Testis (tissue), 5 donors: ENCODE measurements at places on chromosomes 12 and 14. TPM values are rescaled to one million over a fixed set of nuclear protein-coding genes. Genes with fewer than 3 reads are reported as not detected.
A peak's percentile ranks its signal among the peaks of the same experiment; 100 is the strongest.

Gene PWP1
- 90.4 TPM for total RNA-seq

Gene MGAT4C
- 5.5 TPM for total RNA-seq

Gene CKB
- total RNA-seq = 1,322 TPM

Gene TAS2R7
- not detected for total RNA-seq

Gene SRGAP1
- total RNA-seq = 47.2 TPM

Gene STXBP6
- 11.3 TPM for total RNA-seq

Gene SLC25A21
- total RNA-seq = 13.6 TPM

Gene TSPAN19
- total RNA-seq = 1.8 TPM

Gene KRT3
- total RNA-seq = not detected

Gene SMIM41
- 15.6 TPM for total RNA-seq

Gene NDRG2
- total RNA-seq = 98.4 TPM

- DNase-seq = peak; percentile 89
These were observed at the start of gene ATN1 for GRCh38 chr12:6927379-6928021. Gene ATN1, plus strand, starts transcription at chr12:6927959. Its CDS starts 6,043 bp downstream, at chr12:6934002.

GRCh38 chr12:115979351-115979750, 298.1 kb downstream of the MED13L start:
- DNase-seq = no peak

DNA sequence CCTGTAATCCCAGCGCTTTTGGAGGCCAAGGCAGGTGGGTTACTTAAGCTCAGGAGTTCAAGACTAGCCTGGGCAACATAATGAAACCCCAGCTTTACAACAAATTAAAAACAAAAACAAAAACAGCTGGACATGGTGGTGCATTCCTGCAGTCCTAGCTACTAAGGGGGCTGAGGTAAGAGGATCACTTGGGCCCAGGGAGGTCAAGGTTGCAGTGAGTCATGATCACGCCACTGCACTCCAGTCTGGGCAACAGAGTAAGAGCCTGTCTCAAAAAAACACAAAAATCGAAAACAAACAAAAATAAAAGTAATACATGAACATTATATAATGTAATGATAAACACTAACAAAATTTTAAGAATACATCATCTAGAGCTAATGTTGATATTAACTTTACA, 46.2 kb upstream of the GRIP1 start:
- DNase-seq = no peak

DNA sequence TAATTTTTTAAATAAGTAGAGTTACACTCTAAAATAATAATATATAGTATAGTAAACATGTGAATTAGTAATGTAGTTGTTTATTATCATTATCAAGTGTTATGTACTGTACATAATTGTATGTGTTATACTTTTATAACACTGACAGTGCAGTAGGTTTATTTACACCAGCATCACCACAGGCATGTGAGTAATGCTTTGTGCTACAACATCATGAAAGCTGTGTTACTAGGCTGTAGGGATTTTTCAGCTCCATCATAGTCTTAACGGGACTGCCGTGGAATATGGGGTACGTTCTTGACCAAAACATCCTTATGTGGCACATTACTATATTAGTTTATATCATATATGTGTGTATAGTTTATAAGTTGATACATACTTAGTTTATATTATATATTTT, 8.6 kb downstream of the FNTB start:
- no peak for DNase-seq

DNA sequence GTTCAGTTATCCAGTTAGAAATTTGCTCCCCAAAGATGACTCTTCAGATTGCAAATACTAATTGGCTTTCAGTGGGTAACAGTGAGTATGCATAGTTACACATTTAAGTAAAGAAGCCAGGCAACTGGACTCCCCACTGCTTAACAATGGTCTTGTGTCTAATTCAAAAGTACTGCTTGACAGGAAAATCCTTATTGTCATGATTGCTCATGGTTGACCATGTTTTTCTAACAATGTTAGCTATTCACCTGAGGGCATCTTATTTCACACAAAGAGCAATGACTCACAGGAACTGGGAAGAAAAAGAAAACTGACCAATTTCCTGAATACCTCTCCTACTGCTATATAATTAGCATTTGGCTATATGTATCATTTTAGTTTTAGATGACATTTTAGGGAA, 33.7 kb upstream of the ALG10B start:
- DNase-seq = no peak

DNA sequence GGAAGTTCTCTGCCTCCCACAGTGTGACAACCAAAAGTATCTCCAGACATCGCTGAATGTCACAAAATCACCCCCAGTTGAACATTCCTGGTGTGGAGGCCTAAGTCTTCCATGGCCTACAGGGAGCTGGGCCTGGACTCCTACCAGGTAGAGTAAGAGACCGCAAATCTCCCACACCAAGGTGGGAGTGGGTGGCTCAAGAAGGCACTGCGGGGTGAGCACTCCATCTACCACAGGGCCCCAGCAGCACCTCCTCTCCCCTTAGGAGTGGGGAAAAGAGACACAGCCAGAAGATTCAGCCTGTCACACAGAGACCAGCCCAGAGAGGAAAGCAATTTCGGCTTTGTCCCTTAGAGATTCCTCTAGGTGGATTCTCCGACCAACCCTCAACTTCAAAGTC, 25.5 kb downstream of the LRTM2 start:
- DNase-seq = no peak

DNA sequence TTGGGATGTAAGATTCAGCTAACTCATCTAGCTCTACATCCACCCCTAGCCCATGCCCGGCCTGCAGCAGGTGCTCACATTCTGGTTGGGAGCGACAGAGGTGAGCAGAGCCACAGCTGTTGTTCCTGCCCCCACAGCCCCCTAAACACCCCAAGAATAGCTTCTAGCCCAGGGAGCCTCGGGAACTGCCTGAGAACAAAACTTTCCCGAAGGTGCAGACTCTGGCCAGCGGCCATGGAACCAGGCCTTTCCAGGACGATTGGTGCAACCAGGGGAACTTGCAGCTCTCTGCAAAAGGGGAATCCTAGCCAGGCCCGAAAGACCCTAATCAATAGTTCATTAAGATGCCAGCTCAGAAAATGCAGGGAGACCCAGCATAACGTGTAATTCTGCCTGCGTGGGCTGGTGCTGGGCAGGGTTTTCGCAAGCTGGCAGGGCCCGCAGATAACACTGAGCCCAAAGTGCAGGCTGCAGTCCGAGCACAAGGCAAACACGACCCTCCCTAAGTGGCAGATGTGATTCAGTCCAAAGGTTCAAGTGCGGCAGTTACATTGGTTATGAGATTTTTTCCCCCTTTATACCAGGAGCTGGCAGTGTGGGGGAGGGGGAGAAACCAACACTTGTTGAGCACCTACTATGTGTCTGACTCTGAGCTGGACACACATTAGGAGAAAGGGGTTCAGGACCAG, 122.5 kb upstream of the MAP1LC3B2 start:
- no peak for DNase-seq

GRCh38 chr14:29039171-29039570, 272.6 kb downstream of the FOXG1 start:
- no peak for DNase-seq

DNA sequence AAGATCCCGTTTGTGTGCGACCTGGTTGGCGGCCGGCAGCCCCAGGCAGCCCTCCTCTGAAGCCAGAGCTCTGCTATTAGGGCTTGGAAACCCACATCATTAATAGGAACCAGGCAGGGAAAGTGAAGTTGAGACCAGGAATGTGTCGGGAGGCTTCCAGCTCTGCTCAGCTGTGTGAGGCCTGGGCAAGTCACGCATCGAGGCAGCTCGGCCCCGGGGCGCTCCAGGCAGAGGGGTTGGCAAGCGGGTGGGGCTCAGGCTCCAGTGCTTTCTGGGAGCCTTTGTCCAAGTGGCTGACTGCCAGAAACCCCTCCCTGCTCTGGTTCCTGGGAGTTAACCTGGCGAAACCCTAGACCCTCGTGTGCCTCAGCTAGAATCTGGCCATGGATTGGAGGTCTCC, 1151.7 kb downstream of the VRK1 start:
- DNase-seq = no peak

- no peak for DNase-seq
These were observed 430.8 kb downstream of the FLRT2 start for GRCh38 chr14:85960756-85961155.

DNA sequence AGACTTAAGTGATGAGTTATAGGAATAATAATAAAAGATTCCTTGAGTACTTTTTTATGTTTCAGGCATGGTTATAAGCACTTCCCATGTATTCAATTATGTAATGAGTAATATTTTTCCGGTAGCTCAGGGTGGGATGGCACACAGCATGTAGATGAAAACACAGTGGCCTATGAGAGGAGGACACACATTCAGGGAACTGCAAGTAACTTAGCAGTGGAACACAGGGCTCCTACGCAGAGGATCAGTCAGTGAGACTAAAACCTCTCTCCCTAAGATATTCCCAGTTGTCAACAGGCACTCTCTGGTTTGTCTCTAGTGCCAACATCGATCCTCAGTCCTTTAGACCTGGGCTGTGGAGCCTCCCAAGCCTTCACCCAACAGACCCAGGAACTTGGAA, 219.4 kb downstream of the DIO2 start:
- no peak for DNase-seq

GRCh38 chr12:132837693-132838409, 9.2 kb upstream of the GOLGA3 start:
- DNase-seq = no peak

- no peak for DNase-seq
These were observed 100.0 kb downstream of the CCDC91 start for GRCh38 chr12:28290262-28290661.

- no peak for DNase-seq
These were observed 102.0 kb downstream of the MGST1 start for GRCh38 chr12:16449459-16449858.

GRCh38 chr12:71472441-71472911, 32.9 kb downstream of the LGR5 start:
- no peak for DNase-seq

GRCh38 chr14:25389948-25390347, 340.0 kb upstream of the STXBP6 start:
- no peak for DNase-seq

- no peak for DNase-seq
These were observed 8.9 kb downstream of the RSRC2 start for GRCh38 chr12:122517877-122518276.
